Amniotic epithelial cell (primary cell): ENCODE measurements at places on chromosomes 6 and 20.

DNA sequence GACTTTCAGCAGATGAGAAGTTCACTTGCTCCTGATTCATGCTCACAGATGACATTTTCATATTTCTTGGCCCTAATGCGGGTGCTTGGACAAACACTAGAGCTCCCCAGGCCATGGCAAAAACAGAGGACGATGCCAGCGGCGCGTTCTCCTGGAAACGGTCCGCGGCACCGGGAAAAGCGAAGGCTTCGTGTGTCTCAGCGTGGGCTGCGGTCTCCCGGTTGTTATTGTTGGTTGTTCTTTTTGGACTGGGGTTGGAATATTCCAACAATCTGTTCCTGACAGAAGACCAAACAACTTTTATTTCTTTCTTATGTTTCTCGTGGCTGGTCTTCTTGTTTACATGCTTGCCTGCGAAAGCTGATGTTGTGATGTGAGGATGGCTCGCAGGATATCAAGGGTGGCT lies 46.8 kb upstream of the NEDD9 start:
- DNase-seq, result no peak

- no peak for DNase-seq
Observed at GRCh38 chr6:37698264-37699137, 818 bp upstream of the MDGA1 start.

DNA sequence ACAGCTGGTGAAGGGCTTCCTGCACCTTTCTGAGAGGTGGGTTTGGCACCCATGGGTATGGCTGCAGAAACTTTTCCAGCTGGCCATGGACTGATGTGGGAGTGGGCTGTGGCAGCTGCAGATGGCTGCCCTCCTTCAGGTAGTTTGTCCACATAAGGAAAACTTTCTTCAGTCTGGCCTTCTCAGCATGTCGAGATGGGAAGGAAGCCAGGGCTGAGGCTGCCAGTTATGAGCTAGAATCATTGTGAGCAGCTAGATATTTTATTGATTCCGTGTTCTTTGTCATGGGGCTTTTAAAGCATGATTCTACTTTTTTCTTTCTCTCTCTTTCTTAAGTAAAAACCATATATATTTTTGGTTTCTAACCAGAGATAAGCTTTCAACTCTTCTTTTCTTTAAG lies 16.6 kb downstream of the NKX2-4 start:
- DNase-seq, result no peak

GRCh38 chr20:34190679-34191090 lies 50.5 kb upstream of the ASIP start:
- peak; percentile 83 for DNase-seq

GRCh38 chr6:114119056-114119455 lies 148.1 kb upstream of the HDAC2 start:
- DNase-seq, result no peak

- DNase-seq, result no peak
Observed at GRCh38 chr6:17388365-17388764, 5.0 kb upstream of the CAP2 start.

GRCh38 chr6:20640181-20640580 lies 105.9 kb downstream of the CDKAL1 start:
- no peak for DNase-seq

DNA sequence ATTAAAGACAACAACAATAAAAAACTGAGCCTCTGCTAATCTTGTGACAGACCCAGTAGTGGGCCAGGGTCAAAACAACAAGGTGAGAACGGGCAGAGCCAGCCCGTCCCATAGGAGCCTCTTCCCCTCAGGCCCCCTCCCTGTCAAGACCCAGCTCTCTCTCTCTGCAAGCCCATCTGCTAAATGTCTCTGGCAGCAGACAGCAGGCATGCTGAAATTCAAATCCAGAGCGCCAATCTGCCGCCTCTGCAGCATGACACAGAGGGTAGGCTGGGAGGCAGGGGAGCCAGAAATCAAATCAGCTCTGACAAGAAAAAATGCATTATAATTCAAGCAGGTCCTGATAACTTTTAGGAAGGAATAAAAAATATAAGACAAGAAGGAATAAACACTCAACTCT lies 26.3 kb downstream of the METTL24 start:
- peak; percentile 50 for DNase-seq
